ENCODE measurements at places on chromosomes 1 and 21.

- DNase-seq: no peak
These were observed 108.9 kb downstream of the OMA1 start for GRCh38 chr1:58437623-58438022.

GRCh38 chr1:32334274-32334861 is 1.7 kb downstream of the MARCKSL1 start:
- no peak for DNase-seq

DNA sequence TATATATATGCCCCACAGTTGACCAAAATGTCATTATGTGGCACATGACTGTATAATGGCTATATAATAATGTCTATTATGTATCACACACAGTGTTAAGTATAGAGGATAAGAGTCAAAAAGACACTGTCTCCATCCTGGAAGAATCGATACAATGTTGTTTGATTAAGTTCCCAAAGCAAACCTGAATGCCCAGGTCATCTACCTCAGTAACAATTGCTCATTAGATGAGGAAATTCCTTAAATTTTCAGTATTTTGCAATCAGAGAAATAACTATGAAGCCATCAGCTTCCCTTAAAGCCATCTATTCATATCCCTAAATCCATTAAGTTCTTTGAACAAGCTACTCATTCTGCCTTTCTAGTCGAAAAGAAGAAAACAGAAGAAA is 10.0 kb downstream of the FOXJ3 start:
- no peak for DNase-seq

GRCh38 chr1:247411621-247412327 is 4.2 kb upstream of the NLRP3 start:
- DNase-seq: no peak

DNA sequence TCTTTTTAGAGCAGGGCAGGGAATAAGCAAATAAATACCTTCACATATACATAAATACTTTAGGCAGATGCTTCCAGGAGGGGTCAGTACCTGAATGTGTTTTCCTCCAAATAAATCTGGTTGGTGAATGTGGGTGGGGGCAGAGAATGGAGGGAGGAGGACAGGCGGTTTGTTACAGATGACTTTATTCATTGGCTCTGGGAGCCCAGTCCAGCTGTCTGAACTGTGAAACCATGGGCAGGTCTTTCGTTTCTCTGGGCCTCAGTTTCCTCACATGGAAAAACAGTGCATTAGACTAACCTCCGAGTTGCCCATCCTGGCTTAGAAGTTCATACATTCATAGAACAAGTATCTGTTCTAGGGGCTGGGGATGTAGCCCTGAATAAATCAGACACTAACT is 124.6 kb downstream of the IER5 start:
- DNase-seq: no peak

DNA sequence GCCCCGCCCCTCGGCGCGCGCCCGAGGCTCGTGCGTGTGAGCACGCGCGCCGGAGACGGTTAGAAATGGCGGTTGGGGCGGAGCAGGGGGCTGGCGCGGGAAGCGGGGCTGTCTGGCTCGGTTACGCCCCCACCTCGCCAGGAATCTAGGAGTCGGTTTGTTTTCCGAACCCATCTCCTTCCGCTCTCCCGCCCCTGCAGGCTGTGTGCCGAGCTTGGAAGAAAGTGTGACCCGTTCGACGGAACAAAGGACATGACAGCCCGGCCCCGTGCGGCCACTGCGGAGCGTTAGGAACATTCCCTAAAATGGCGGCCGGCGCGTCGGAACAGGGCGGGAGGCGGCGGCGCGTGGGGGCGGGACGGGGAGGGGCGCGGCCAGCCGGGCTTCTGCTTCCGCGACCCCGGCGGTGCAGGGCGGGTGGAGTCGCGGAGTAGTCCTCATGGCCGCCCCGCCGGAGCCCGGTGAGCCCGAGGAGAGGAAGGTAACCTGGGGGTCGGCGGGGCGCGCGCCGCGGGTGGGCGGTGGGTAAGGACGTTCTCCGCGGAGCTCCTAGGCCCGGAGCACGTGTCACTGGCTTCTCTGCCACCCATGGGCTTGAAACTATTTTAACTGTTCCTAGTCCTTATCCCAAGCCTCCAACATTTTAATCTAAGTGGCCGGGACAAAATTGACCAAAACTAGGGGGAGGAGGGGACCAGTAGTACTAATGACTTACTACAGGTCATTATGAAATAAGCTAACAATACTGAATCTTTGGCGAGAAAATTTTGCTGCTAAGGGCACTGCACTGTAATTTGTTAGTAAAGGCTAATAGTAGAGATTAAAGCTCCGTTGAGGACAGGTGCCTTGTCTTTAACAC is at the start of gene COX20:
COX20 (plus strand) TSS at position 383 of the 859 bp plus-strand sequence; CDS start at position 440, 57 bp downstream.
- DNase-seq: peak; percentile 80

- no peak for DNase-seq
These were observed 4.3 kb downstream of the CASQ1 start for GRCh38 chr1:160194737-160195059.

- no peak for DNase-seq
These were observed 19.5 kb downstream of the UBASH3A start for GRCh38 chr21:42423197-42423675.

GRCh38 chr1:231211005-231211857 is 29.8 kb upstream of the GNPAT start:
- DNase-seq: peak; percentile 24

- peak; percentile 22 for DNase-seq
These were observed 43.0 kb downstream of the ATF3 start for GRCh38 chr1:212651521-212651920.

- DNase-seq: no peak
These were observed 62.6 kb upstream of the RPL11 start for GRCh38 chr1:23628951-23629387.

DNA sequence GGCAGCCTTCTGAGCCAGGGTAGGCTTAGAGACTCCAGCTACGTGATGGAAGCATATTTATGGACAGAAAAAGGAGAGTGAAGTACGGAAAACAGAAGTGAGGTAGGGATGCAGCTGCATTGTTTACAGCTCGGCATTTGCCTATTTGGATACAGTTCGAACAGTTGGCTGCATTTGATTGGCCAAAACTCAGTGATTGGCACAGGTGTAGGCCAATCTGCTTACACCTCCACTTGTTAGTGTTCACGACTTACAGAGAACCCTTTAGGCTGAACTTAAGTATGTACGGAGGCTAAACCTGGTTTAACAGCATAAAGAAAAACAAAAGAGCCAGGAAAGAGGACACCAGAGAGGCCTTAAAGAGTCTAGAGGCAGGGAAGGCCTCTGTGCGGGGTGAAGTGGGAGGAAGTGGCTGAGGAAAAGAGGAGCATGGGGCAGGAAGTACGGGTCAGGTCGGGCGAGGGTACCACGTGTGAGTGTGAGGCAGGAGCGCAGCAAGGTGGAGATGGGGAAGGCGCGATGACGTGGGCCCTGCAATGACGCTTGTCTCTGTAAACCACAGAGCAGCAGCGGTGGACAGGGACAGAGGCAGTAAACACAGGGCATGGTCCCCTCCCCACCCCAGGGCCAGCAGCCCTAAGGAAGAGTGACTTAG is 32.0 kb downstream of the RSPH1 start:
- DNase-seq: peak; percentile 15

- no peak for DNase-seq
These were observed 45.3 kb downstream of the MAST2 start for GRCh38 chr1:45848714-45849113.

GRCh38 chr1:79042539-79042938 is 36.0 kb upstream of the ADGRL4 start:
- DNase-seq: no peak

GRCh38 chr1:6592441-6592840 is 10.2 kb downstream of the KLHL21 start:
- no peak for DNase-seq

- DNase-seq: no peak
These were observed 25.8 kb downstream of the KIF26B start for GRCh38 chr1:245180496-245181157.

GRCh38 chr1:182507685-182508084 is 57.7 kb downstream of the RGSL1 start:
- DNase-seq: no peak

DNA sequence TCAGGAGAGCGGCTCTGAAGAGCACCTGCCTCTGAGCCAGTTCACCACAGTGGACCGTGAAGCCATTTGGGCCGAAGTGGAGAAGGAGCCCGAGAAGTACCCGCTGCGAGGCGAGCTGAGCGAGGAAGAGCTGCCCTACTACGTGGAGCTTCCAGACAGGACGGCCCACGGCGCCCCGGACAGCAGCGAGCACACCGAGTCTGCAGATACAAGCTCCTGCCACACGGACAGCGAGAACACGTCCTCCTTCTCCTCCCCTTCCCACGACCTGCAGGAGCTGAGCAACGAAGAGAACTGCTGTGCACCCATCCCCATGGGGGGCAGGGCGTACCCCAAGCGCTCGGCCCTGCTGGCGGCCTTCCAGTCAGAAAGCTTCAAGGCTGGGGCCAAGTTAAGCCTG is 74.9 kb upstream of the MORC3 start:
- no peak for DNase-seq

DNA sequence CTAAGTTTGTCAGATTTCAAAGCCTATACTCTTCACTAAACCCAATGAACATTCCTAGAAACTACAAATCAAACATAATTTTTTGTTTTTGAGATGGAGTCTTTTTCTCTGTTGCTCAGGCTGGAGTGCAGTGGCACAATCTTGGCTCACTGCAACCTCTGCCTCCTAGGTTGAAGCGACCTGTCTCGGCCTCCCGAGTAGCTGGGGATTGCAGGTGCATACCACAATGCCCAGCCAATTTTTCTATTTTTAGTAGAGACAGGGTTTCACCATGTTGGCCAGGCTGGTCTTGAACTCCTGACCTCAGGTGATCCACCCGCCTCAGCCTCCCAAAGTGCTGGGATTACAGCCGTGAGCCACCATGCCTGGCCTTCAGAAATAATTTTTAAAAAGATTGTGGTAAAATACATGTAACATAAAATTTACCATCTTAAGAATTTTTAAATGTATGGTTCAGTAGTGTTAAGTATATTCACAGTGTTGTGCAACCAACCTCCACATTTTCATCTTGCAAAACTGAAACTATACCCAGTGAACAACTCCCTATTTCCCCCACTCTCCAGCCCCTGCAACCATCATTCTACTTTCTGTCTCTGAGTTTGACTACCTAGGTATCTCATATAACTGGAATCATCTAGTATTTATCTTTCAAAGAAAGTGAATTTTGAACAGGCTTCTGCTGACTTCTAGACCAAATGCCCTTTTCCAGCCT is 2.7 kb upstream of the CFAP141 start:
- no peak for DNase-seq

GRCh38 chr1:245168906-245169305 is 14.1 kb downstream of the KIF26B start:
- DNase-seq: no peak

DNA sequence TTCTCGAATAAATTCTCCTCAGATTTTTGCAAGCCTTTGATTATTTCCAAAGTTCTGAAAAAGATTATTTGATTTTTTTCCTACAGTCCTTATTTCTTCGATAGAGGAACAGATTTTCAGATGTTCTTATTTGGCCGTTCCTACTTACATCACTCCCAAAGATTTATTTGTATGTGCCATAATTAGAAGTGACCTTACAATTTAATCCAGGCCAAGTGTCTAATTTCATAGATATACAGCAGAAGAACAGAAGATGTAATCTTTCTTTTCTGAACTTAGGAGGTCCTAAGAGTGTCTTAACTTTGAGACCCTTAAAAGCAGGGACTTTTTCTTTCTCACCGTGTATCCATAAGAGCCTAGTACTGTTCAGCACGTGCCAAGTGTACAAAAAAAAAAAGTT is 46.3 kb downstream of the MAP10 start:
- DNase-seq: no peak

- DNase-seq: peak; percentile 64
These were observed 51.4 kb downstream of the LEPR start for GRCh38 chr1:65471861-65472332.

DNA sequence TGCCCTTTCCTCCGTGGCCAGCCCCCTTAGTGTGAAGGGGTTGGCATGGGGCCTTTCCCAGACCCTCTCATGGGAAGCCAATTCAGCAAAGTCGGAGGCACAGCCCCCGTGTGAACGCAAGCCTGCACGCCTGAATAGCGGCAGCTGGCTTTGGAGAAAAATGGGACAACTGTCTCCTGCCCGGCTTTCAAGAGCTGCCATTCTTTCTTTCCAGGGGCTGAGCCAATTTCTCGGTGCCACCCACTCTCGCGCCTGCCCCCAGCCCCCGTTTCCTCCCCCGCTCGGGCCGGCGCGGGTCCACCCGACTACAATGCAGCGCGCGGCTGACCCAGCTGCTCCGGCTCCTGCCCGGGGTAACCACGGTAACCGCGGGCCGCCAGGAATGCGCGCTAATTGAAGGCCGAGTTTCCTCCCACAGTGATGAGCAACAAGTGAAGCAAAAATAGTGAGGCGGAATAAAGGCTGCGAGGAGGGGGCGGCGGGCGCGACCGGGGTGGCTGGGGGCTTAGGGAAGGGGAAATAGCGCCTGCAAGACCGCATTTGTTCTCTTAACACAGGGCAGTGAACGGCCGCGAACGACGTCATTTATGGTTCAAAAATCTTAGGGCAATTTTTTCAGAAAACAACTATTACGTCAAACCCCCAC is 27.8 kb downstream of the ILDR2 start:
- peak; percentile 19 for DNase-seq

DNA sequence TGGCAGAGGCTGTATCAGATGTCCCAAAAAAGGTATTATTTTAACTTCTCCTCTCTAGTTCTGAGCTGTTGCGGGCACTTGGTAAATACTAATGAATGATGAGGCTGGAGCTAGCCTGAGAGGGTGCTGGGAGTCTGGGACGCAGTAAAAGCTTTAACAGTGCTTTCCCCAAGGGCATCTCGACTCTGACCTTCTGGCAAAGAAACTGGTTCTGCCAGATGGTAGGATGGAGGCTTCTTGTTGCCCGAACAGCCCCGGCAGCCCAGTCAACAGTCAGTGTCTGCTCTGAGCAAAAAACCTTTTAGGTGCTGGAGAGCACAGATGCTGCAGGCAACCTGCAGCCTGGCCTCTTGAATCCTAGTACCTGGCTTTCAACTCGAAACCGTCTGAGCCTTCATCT is 2.5 kb upstream of the PNRC2 start:
- no peak for DNase-seq

GRCh38 chr21:36202726-36203602 is 46.3 kb downstream of the DOP1B start:
- no peak for DNase-seq

GRCh38 chr1:94974241-94974640 is 47.3 kb upstream of the CNN3 start:
- no peak for DNase-seq

- no peak for DNase-seq
These were observed 161.7 kb downstream of the TGFBR3 start for GRCh38 chr1:91724231-91724630.

- DNase-seq: no peak
These were observed 157.6 kb downstream of the EDEM3 start for GRCh38 chr1:184596950-184597645.
